Aorta (tissue), 5 donors: ENCODE measurements at places on chromosomes 7 and 10. TPM values are rescaled to one million over a fixed set of nuclear protein-coding genes. Genes with fewer than 3 reads are reported as not detected.

ACTR3C gene
- 5.2 TPM for total RNA-seq

LIPN gene
- total RNA-seq = not detected

CDNF gene
- total RNA-seq = 1.9 TPM

HOXA7 gene
- 9.3 TPM for total RNA-seq

DNA sequence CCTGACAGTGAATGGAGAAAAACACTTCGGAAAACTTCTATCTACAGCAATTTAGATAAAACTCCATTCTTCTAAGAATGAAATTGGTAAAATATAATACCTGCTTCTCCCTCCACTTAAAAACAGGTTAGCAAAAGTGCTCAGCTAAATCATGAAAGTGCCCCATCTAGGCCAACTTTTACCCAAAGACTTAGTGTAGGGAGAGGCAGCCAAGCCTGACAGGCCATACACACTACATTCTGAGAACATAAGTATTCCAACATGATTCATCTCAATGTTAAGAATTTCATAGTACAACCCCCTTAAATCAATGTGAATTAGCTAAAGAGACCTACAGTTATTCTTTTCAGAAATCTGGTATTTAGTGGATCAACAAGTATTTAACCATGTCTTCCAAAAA, 7.2 kb downstream of the FAM3C start:
- DNase-seq = no peak

- DNase-seq = no peak
Measured at GRCh38 chr10:93293999-93294398, 188.1 kb downstream of the MYOF start.

GRCh38 chr10:88253-88652, 39.2 kb upstream of the TUBB8 start:
- DNase-seq = no peak

DNA sequence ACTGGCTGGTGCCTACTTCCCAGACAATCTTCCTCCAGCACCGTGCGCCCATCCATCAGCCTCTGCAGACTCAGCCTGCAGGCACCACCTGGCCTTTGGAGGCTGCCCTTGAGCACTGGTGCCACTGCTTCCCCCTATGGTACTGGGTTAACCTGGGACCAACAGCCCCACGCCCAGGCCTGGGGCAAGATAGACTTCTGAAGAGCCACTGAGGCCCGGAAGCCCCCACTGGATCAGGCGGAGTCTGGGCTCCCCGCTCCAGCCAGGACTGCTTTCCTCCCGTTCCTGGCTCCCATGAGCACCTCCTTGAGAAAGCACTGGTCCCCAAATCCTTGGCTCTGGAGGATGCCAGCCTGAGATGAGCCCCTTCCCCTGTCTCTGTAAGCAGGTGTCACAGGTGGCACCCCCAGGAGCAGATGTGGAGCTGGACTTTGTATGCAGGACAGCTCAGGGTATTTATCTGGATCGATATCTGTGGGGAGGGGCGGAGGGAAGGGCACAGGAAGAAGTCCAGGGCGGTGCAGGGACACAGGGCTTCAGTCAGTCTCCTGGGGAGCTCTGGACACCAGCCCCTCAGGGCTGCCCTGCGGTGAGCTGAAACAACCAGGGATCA, 206.5 kb upstream of the PPP2R2D start:
- peak; percentile 34 for DNase-seq

DNA sequence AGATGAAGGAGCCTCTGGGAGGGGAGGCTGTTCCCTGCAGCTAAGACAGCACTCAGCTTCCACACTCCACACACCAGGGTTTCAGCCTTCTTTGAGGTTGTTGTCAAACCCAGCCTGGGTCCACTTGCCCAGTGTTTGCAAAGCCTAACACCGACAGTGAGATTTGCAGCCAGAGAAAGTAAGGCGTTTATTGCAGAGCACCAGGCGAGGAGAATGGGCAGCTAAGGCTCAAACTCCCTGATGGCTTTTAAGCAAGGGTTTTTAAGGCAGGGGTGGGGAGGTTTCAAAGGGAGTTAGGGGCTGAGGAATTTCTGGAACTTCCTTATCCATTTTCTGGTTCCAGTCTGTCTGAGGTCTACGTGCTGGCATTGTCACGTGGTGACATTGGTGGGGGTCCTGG, 4.7 kb upstream of the ZNF775 start:
- no peak for DNase-seq

GRCh38 chr7:146129296-146129695, 12.7 kb downstream of the CNTNAP2 start:
- DNase-seq = no peak

DNA sequence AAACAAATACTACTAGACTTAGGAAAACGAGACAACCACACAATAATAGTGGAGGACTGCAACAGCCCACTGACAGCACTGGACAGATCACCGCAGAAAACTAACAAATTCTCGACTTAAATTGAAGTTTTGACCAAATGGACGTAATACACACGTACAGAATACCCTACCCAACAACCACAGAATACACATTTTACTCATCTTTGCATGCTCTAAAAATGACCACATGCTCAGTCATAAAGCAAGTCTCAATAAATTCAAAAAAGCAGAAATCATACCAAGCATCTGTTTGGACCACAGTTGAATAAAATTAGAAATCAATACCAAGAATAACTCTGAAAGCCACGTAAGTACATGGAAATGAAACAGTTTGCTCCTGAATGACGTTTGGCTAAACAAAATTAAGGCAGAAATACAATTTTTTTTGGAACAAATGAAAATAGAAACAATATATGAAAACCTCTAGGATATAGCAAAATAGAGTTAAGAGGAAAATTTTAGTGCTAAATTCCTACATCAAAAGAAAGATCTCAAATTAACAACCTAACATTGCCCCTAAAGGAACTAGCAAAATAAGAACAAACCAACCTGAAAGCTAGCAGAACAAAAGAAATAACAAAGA, 30.6 kb downstream of the MAPK8 start:
- DNase-seq = no peak

DNA sequence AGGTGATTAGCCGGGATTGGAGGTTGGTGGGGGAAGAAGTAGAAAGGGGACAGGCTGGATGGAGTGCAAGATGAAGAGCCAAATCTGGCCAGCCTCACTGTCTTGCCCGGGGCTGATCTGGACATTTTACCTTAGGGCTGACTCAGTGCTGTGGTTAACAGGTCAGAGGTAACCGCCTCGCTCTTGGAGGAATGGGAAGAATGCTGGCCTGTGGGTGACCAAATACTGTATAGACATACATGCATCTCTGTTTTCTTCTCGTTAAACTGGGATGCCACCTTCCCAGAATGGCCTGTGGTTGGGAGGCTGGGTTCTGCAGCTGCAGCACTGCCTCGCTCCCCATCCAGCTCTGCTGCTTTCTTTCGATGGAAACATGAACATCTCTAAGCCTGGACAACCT, 120.0 kb downstream of the SEC23IP start:
- no peak for DNase-seq
